ENCODE measurements at places on chromosomes 6 and 20.

DNA sequence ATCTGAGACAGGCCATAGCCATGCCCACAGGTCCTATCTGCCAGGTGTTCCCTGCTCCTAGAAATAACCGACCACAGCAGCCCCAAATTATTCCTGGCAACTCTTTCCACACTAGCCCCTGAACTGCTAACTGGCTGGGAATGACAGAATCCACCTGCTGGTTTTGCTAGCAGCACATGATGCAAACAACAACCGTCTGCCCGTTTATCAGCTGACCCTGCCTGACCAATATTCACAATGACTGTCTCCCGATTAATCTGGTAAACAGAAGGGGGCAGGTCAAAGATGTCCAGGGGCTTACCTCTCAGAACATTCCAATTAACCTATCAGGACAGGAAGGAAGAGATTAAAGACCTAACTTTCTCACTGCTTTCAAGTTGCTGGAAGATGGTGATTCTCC is 101.5 kb downstream of the NRSN1 start:
- DNase-seq: no peak

DNA sequence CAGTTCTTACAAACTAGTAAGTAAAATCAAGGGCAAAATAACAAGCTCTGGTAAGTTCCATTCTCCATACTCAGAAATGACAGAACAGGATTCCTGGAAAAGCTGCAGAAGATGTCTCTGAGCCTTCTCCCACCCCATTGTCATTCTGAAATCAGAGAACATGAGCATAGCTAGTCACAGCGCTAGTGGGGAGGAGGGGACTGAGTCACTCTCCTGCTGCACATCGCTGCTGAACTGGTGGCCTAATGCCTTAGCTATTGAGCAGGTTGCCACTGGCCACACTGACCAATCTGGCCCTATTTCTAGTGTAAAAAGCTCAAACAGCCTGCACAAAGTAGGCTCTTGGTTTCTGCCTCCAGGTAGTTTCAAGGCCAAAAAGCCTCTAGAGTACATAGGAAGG is 26.1 kb upstream of the RIPPLY2 start:
- DNase-seq: no peak

- DNase-seq: no peak
Observed at GRCh38 chr6:39153766-39154397, 38.9 kb upstream of the SAYSD1 start.

DNA sequence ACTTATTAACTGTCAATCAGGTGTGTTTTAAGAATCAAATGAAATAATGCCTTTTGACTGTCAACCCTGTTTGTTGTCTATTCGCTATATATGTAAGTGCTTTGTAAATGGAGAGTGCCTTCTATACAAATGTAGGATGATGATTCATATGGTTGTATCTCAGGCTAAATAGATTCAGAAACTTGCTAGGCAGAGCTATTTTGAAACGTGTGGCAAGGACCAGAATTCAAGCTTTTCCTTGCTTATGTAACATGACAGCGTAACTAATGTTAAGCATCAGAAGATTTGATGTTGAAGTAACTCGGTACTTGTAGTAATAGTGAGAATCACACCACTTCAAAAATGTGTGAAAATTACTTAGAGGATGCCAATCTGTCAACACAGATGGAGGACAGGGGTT is 3.4 kb downstream of the OGFRL1 start:
- DNase-seq: no peak

GRCh38 chr6:5729813-5730517 is 276.8 kb downstream of the NRN1 start:
- peak; percentile 44 for DNase-seq

GRCh38 chr6:158911746-158912480 is 88.1 kb downstream of the RSPH3 start:
- no peak for DNase-seq

DNA sequence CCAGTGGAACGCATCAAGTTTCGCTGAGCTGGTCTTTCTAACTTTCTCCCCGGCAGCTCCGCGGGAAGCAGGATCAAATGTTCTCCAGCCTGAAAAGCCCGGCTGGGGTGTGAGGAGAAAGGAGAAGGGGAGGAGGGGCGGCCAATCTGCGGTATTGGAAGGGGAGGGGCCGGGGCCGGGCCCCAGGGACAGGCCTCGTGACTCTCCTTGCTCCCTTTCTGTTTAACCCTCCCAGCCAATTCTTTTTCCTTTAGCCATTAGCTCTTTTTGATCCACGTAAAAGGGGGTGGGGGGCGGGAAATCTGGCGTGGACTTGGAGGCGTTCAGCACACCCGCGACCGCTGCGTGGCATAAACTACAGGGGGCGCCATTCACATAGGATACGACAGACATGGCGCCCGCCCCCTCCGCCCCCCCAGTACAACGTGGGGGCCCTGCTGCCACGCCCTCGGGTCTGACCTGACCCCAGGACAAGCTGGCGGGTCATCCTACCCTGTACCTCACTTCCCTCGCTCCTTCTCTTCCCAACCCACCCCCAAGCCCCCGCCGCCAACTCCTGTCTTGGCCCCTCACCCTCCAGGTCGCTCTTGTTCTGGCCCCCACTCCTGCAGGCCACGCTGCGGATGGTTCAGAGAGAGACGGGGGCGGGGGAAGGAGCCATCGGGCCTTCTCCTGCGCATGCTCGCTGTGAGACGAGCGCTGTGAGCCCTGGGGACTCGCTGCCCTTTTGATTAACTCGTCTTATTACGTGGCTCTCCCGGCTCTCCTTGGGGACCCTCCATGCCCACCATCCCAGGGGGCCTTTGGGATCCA is 7.8 kb upstream of the MDGA1 start:
- peak; percentile 76 for DNase-seq

DNA sequence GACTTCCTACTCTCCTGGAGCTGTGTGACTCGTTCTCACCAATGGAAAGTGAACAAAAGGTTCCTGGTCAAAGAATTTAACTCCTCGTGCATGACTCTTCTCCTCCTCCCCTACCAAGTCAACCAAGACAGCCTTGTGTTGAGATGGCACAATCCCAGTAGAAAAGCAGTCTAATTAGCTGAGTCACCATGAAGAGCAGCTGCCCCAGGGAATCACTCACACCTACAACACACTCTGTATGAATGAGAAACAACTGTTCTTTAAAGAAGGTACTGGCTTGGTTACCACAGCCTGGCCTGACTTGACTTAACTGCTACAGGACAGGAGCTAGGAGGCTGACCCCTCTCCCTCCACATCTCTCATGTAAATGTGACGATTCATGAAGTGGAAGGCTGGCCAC is 2.9 kb upstream of the HLA-DOB start:
- no peak for DNase-seq

DNA sequence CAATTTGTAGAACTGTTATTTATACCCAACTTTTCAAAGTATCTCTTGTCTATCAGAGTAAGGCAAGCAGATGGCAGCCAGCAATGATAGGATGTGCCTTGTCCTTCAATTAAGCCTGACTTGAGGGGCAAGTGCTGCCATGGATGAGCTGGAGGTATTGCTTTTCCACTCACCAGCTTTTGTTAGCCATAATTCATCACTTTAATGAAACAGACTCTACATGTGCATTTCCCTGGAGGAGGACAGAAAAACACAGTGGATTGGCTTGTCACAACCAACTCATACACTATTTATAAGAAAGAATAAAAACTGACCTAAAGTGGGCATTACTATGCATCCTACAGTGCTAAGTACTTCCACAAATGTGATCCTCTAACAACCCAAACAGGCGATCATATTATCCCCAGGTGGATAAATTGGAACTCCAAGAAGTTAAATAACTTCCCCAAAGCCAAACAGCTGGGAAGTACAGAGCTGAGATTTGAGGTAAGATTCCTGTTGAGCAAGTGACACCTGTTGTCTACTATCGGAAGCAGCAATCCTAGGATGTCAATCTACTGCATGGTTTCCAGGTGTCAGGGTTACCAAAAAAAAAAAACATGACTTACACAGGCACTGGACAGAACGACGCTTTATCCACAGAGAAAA is 73.9 kb upstream of the NRSN1 start:
- no peak for DNase-seq

DNA sequence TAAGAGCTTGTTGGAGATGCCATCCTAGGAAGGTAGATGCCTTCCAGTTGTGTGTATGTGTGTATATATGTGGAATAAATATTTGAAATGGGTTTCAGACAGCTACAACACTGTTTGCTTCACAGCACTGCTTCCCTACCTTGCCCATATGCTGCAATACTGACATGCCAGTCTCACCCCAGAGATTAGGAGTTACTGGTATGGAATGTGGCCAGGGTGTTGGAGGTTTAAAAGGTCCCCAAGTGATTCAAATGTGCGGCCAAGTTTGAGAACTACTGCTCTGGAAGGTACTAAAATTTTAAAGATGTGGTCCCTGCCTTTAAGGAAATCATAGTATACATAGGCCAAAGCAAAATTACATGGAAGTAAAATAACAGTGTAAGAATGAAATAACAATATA is 39.5 kb downstream of the BCKDHB start:
- no peak for DNase-seq

DNA sequence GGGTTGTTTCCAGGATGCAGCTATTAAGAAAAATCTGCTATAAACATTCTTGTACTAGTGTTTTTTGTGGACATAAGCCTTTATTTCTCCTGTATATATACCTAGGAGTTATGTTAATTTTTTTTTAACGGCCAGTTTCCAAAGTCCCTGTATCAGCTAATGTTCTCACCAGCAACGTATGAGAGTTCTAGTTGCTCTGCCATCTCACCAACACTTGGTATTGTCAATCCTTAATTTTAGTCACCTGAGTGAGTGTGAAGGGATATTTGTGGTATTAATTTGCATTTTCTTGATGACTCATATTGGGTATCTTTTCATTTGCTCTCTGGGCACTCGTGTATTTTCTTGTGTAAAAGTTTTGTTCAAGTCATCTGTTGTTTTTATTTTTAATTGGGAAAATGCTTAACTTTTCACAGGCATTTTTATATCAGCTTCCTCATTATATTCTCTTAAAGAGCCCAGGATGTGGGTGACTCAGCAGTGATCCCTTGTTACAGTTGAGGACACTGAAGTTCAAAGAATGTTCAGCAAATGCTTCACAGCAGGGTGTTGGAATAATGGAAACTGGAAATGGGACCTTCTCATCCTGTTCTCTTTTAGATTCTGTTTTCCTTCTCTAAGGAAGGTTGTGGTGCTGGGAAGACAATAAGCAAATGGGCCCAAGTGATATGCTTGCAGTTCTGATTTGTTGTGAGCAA is 211.7 kb upstream of the PRND start:
- no peak for DNase-seq

- DNase-seq: no peak
Observed at GRCh38 chr6:166029506-166029905, 138.1 kb downstream of the TBXT start.

- no peak for DNase-seq
Observed at GRCh38 chr6:15561447-15562199, 101.2 kb downstream of the DTNBP1 start.

DNA sequence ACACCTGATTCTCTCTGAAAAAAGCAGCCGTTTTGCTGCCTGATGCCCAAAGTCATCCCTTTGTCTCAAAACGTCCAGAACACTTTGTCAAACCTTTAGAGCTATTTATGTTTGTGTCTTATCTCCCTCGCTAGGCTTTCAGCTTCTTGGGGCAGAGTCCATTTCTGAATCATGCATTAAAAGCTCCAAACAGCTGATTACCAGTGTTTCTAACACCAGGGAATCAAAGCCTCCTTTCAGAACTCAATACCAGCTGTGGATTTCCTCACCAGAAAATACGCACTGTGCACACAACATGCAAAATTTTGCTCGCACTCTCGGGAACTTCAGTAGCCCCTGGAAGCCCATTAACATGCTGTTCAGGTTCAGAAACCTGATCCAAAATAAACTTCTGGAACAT is 333.3 kb downstream of the HACE1 start:
- no peak for DNase-seq

DNA sequence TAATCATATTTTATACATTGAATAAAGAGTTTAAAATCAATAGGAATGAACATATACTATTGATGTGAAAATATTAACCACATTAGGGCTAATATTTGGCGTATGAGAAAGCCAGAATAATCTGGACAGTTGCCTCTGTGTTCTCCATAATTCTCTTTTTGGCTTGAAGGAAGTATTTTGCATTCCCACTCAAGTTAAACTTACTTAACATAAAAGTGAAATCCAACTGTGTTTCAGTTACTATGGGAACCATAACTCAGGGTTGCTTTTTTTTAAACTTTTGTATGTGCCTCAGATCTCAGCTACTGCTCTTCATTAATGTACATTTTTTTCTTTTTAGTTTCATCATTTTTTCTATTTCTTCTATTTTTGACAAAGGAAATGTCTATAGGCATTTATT is 479.8 kb downstream of the NKAIN2 start:
- no peak for DNase-seq

DNA sequence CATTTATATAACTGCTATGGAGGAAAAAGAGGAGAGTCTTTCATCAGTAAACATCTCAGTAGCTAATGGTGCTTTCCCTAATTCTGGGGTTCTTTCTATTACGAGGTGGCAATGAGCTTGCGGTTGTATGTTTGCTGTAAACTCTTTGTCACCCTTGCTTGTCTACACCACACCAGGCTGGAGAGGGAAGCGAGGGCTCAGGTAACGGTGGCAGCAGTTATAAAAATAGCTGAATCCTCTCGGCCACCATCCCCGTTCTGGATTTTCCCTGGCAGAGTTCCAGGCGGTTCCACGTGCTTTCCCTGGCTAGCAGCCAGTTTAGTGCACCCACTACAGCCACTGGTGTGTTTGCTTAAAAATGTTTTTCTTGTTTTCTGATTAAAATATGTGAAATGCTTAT is 39.0 kb downstream of the MAS1 start:
- peak; percentile 14 for DNase-seq

DNA sequence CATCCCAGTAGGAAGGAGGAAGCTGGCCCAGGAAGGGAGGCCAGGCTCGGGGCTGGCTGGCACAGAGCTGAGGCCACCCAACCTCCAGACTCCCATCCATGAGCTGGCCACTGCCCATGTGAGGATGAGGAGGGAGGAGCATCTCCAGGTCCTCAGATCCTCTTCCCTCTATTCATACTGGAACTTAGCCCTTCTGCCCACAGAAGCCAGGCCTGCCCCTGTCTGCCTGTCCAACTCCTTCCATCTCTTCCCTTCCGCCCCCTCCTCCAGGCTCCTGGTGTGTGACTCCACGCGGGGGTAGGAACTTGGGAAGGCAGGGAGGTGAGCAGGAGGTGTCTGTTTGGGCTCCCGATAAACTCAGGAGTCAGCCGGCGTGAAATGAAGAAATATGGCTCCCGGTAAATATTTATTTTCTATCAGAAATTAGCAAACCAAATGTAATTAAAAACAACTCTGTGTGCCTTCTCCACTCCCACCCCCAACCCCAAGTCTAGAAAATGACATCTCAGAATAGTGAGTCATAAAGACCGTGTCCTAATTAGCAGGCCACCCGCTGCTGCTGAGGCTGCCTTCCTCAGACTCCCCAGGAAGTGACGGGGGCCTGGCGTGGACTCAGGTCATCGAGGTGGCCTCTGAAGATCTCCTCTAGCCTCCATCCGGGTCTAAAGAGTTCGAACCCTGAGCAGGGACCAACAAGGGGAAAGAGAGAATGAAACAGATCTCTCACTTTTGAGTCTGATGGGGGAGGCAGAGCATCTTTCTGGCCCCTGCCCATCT is 81.9 kb downstream of the MDGA1 start:
- no peak for DNase-seq

Data from NCI-H774 (cell line).